ENCODE measurements at places on chromosomes 7 and 10.
A peak's percentile ranks its signal among the peaks of the same experiment; 100 is the strongest.

DNA sequence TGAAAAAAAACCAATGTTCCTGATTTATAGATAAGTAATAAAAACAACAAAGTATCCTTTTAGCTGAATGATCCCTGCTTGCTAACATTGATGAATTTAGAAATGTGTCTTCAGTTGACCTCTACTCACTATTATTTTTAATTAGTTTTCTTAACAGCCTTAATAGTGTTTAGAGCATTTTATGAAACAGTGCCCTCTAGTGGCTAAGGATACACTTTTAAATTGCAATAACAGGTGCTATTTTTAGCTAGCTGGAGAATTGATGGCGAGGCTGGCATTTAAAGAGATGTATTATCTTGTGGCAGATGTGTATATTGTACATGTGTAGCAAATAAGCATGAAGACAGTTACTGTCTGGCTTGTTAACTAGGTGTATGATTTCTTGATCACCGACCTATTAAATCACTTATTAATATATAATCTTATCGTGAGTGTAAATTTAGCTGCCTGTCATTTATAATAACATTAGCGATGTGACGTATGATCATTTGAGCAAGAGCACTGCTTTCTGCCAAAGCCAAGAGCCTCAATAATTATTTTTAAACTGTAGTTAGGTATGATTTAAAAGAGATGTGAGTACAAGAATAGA is 451.9 kb downstream of the DPP6 start:
- no peak overlapping the region for H3K4me3 ChIP-seq
- H3K27me3 ChIP-seq, result no peaks in the 10 kb centered on the region

- no peaks in the 10 kb centered on the region for H3K27me3 ChIP-seq
- peak overlapping the region; percentile 77 for H3K27ac ChIP-seq
- no peak overlapping the region for H3K4me3 ChIP-seq
Measured at GRCh38 chr7:117072620-117073118, 119.4 kb downstream of the ST7 start.

DNA sequence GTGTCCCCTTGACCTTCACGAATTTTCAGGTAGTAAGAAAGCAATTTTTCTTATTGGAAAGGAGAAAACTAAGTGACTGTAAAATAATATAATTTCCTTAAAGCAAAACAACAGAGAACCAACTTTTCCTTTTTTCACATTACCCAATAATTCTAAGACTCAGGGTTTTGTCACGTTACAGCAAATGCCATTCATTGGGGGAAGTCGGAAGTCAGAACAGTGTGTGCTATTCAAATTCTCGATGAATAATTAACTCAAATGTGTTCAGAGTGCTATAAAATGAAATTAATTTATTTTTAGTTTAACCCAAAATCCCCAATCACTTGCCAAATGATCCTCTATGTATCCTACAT is 40.0 kb downstream of the DIP2C start:
- H3K36me3 ChIP-seq, result no peaks in the 10 kb centered on the region
- no peak overlapping the region for H3K4me3 ChIP-seq
- no peak for DNase-seq
- peaks cover 8% of the 10 kb centered on the region for H3K4me1 ChIP-seq
- no peaks in the 10 kb centered on the region for H3K27me3 ChIP-seq

DNA sequence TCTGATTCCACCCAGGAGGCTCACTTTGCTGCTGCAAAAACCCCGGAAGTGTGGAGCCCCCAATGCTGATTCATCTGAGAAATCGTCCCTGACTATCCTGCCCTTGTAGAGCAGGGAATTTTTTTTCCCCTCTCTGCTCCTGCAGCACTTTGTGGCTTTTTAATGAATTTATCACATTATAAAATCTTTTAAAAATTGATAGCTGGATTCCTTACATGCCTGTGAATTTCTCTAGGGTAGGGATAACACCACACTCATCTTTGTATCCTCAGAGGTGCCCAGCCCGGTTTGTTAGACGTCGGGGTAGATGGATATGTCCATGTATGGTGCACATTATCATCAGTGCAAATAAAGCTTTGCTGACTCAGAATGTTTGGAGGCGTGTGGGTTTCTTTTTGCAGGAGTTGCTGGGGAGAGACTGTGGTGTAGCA is 185.7 kb downstream of the STK31 start:
- no peak overlapping the region for H3K27ac ChIP-seq
- H3K36me3 ChIP-seq, result no peaks in the 10 kb centered on the region
- no peaks in the 10 kb centered on the region for H3K4me1 ChIP-seq

DNA sequence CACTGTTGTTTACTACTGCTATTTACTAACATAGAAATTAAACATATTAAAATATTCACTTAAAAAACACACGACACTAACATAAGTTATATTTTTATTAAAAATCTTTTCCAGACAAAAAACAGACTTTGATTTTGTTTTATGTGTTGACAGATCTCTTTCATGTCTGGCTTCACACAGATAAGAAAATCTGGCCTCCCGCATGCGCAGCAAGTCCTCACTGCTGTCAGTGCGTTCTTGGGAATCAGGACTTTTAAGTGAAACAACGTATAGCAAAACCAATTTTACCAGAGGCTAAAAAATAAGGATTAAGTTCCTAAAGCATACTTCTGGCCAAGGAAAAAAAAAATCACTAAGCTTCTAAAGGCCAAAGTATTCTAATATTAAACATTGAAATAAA is 1.2 kb upstream of the IDI1 start:
- H3K4me1 ChIP-seq, result peaks cover 20% of the 10 kb centered on the region
- no peak overlapping the region for H3K4me3 ChIP-seq
- H3K27me3 ChIP-seq, result no peaks in the 10 kb centered on the region
- no peaks in the 10 kb centered on the region for H3K36me3 ChIP-seq
- no peak for DNase-seq
- peak overlapping the region; percentile 94 for H3K27ac ChIP-seq

DNA sequence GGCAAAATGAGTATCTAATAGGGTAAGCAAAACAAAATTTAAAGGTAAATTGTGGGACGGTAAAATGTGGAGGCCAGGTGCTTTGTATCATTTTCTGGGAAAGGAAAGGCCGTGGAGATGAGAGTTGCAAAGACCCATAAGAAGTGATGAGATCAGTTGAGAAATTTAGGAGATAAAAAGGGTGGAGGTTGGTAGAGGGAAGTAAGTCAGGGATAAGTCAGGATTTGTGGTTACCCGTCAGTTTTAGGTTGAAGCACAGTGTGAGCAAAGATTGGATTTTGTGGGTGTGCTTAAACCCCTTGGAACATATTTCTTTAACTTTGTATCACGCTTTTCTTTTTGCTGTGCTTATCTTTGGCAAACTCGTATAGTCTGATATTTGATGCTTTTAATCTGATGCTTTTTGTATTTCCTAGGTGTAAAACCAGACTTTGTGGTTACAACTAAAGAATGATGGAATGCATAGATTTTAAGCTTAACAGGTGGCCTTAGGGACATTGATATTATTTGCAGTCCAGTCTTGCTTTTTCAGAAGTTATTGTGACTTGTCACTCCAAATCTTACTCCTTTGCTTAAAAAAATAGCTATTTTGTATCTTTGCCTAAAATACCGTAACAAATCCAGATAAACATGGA is 1.2 kb downstream of the BTRC start:
- H3K4me3 ChIP-seq, result no peak overlapping the region
- DNase-seq, result no peak
- no peaks in the 10 kb centered on the region for H3K27me3 ChIP-seq
- H3K27ac ChIP-seq, result no peak overlapping the region
- peaks cover 9% of the 10 kb centered on the region for H3K4me1 ChIP-seq
